NK-92 treated with Interleukin-12 subunit alpha and Interleukin-12 subunit beta, amount 100 ng/mL, for 24 hours (cell line): ENCODE measurements at places on chromosomes 4 and X.

DNA sequence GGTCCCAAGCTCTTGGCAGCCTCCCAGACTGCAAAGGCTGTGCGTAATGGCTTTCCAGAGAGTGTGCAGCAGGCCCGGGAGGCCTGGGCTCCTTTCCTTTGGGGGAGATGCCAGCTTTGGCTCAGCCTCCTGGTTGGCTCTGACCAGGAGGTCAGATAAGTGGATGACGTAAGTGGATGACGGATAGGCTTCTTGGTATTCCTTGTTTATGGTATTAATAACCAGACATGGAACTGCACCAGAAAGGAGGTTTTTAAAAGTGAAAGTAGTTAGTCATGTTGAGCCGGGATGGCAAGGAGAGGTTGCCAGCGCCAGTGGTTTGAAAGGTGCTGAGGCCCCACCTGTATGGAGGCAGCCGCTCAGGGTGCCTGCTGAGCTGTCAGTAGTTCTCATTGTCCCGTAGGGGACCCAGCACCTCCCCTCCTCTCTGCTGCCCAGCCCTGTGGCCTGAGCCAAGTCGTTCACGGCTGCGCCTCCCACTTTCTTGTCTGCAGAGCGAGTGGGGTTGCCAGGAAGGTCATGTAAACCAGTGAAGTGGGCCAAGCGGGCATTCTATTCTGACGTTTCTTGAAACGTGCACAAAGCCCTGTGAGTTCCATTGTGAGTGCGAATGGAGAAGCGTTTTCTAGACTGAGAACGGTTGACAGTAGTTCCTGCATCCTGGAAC is 28.7 kb upstream of the STOX2 start:
- no peak for DNase-seq

DNA sequence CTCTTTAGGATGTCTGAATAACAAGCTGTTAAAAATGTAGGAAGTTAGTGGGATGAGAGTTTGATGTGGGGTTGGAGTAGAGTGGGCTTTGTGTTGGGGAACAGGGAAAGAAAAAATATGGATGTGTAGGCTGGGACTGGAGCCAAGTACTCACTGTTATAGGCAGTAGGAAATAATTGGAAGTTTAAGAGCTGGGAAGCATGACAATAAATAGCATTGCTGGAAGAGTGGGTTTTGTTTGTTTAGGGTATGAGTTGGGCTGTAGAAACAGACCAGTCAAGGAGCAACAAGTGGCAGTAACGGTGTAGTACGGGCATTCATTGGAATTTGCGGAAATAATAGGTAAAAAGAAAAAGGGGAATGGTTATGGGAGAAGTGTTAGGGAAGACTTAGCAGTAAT is 81.6 kb downstream of the KDM6A start:
- no peak for DNase-seq

DNA sequence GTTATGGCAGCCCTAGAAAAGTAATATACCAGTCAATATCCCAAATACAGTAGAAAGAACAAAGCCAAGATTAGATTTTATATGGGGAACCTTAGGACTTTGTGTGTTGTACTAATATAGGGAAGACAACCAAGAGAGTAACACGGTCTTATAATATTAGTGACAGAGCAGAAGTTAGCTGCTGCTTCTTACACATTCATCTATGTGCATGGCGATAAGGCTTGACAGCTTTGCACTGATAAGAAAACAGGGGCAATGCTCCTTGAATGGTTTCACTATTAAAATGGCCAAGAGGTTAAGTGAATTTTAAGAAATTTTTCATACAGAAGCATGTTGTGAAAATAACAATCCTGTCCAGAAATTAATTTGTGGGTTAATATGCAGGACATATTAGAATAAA is 521.6 kb downstream of the CCSER1 start:
- no peak for DNase-seq

DNA sequence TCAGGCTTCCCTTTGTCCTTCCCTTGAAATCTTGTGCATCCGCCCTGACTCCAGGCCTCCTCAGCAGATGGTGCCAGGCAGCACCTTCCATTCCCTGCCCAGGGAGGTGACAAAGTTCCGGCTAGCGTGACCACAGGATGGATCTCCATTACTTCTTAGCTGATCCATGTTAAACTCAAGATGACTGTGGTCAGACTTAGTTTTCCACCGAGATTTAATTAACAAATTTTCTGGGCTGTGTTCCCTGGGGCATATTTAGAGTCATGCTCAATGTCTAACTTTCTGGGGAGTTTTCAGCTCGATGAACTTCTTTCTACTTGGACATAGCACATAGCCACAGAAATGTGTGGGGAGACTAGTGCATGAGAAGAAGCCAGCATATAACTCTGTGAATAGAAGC is 215.1 kb upstream of the SFRP2 start:
- DNase-seq = no peak

DNA sequence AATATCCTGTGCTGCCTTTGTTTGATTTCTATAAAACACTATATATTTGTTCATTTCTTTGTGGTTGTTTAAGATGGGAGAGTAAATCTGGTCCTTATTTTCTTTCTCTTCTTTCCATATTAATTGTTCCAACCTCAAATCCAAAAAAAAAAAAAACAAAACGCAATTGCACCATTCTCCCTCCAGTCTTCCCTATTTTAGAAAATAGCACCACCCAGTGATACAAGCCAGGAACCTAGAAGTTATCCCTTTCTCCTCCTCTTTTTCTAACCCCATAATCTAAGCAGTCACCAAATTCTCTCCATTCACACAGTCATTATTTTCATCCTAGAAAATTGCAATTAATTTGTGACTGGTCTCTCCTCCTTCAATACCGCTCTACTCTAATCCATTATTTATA is 107.8 kb downstream of the GABRA3 start:
- no peak for DNase-seq

DNA sequence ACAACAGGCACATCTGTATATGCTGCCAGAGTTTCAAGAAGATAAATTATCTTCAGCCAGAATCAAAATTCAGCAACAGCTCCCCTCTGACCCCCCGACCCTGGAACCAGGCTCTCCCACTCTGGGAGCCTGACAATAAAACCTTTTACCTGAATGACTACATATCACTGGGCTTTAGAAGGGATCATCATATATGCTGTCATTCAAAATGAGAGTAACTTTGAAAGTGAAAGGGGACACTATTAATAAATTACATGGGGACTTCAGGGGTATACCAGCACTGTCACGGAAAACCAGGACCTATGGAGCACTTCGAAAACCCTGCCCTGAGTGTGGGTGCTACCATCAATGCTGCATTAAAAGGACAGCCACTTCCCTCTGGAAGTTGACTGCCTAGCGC is 26.2 kb downstream of the TSPAN5 start:
- no peak for DNase-seq
